SK-N-SH treated with all-trans-retinoic acid at 6 μM for 48 hours (cell line): ENCODE measurements at places on chromosomes 6 and 20.

- no peak for ATAC-seq
Observed at GRCh38 chr6:37638414-37639341, 59.0 kb downstream of the MDGA1 start.

DNA sequence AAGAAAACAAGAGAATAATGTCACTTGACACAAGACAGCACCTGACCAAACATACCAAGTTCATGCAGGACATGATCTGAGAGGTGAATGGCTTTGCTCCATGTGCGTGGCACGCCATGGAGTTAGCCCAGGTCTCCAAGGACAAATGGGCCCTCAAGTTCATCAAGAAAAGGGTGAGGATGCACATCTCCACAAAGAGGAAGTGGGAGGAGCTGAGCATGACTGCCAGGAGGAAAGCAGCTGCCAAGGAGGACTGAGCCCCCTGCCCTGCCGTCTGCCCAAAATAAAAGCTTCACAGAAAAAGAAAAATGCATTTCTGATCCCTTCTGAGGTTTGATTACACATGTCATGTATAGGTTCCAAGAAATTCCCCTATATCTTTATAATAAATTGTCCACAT, 82.0 kb upstream of the TSHZ2 start:
- no peak for ATAC-seq

GRCh38 chr6:143581835-143582480, 70.4 kb upstream of the FUCA2 start:
- ATAC-seq = no peak

DNA sequence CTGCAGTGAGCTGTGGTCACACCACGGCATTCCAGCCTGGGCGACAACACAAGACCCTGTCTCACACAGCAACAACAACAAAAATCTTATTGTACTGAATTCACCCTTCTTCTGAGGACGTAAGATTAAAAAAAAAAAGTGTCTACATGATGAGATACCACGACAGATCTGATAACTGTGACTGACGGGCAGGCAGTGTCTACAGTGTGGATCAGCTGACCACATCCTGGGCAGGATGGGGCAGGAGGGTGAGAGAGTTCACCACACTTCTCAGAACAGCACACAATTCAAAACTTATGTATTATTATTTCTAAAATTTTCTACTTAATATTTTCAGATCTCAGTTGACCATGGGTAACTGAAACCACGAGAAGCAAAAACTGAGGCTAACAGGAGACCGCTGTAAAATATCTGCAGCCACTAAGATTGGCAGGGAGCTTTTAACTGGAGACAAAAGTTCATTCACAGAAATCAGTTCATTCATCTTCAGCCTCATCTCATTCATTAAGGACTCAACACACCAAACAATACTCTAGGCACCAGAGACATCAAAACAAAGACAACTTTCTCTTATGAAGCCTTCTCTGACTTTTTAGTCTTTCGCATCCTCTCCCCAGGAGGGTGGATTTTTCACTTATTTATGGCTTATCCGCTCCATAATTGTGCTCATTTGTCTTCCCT, 15.7 kb upstream of the NHSL1 start:
- no peak for ATAC-seq

GRCh38 chr6:156978948-156979347, 201.8 kb downstream of the ARID1B start:
- ATAC-seq = no peak

DNA sequence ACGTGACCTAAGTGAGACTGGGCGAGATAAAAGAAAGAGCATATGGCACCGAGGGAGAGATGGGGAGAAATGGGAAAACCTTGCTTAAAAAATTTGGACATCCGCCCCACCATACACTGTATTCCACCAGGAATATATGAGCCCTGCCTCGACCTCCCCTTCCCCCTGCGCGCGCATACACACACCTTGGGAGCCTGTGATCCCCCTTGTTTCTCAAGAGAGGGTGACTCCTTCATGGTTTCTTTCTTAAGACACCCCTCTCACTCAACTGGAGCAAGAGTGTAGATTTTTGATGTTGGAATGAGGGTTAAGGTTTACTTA, 480 bp downstream of the ABCF1 start:
- no peak for ATAC-seq

DNA sequence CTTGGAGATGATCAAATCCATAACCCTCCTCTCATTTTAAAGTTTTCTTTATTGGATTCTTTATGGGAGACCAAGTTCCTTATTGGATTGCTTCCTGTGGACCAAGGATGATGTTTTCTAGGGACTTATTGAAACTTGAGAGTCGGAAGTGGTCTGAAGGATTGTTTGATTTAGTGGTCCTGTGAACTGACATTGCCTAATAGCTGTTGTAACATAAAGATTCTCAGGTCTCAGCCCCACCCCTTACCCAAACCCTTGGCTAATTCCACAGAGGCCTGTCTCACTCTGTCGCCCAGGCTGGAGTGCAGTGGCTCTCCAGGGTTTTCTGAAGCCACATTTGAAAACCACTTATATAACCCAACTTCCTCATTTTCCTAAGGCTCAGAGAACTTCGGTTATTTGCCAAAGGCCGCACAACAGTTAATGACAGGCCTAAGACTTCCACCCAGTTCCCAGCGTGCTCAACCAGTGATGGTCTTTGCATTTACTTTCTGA, 77.0 kb downstream of the ATXN1 start:
- ATAC-seq = no peak

DNA sequence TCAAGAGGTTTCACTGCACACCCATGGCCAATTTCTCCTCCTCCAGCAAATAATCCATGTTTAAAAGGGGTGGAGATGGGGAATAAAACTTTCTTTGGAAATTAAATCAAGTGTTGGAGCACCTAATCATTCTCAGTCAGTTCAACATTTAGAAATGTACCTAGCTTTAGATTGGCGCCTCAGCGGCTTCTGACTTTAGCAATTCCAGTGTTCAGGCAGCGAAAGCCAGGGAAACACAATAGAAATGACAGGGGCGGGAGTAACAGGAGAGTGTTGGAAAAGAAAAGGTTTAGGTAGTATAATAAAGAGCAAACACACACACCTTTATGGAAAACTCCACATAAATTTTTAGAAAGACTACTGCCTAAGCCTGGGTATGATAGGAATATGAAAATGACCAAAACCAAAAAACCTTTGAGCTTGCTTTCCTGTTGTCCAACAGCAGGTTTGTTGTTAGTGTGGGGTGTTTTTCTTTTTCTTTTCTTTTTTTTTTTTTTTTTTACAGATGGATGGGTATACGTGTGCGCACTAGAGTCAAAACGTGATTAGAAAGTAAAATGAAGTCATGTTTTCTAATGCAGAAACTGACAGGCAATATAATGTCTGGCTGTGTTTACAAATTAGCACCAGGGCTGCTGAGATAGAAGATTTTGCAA, 7.7 kb downstream of the TFAP2A start:
- ATAC-seq = no peak

GRCh38 chr6:138953451-138953850, 34.6 kb downstream of the REPS1 start:
- no peak for ATAC-seq

DNA sequence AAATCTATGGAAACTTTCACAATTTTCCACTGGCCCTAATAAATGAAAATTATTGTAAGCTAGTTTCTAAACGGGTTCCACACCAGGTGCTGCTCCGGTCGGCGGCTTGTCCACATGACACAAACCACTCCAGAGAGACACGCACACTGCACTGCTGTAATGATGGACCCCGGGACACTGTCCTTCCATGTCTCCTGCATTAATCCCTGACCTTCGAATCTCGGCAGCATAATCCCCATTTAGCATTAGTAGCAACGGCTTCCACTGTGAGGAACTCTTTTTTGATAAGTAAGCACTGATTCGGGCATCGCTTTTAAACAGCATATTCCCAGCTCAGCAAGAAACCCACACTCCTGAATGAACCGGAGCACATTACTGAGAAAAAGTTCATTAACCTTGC, 43.5 kb downstream of the INSM1 start:
- no peak for ATAC-seq

DNA sequence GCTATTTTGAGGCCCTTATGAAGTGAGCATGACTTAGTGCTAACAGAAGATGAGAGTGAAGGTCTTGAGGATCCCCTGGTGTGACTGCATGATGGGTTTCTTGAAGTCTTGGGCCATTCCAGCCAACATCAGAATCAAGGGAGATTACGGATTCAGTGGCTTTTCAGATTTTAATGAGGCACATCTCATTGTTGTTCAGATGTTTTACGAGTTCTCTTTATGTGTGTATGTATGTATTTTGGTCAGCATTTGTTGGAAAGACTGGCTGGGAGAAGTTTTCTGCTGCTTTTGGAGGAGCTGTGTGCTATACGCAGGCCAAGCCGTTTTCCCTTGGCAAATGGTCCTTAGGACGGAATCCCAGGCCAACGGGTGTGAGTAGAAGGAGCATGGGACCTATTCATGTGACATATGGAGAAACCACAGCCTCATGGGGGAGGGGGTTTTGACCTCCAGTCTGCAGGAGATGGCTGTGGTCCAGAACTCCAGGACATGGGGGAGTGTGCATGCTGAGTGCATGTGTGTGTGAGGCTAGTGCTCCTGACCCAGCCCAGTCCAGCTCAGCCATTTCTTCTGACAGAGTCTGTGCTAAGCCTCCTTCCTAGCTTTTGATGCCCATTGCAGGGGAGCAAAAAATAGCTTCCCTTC, 35.3 kb downstream of the CHMP4B start:
- ATAC-seq = no peak

- ATAC-seq = peak; percentile 40; the same call in 2 of the 3 replicates
Observed at GRCh38 chr6:64155063-64155462, 519.5 kb downstream of the PHF3 start.

GRCh38 chr20:2022163-2022562, 28.3 kb upstream of the PDYN start:
- ATAC-seq = no peak

GRCh38 chr20:23448167-23448566, 4.5 kb downstream of the CST11 start:
- ATAC-seq = no peak

GRCh38 chr20:38447251-38447661, 12.1 kb upstream of the SNHG17 start:
- ATAC-seq = peak; percentile 50

- ATAC-seq = no peak
Observed at GRCh38 chr20:57938158-57939108, 228.6 kb upstream of the PMEPA1 start.
